ENCODE measurements at places on chromosomes 2 and 18.

DNA sequence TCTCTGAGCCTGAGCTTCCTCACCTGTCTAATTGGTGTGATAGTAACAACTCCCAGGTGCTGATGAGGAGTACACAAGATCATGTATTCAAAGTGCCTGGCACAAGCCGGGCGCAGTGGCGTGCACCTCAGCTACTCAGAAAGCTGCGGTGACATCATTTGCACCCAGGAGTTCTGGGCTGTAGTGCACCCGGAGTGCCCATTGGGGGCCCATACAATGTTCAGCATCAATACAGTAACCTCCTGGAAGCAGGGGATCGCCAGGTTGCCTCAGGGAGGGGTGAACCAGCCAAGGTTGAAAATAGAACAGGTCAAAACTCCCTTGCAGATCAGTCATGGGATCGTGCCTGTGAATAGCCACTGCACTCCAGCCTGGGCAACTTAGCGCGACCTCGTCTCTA lies 11.2 kb upstream of the C1QL2 start:
- no peak for DNase-seq

DNA sequence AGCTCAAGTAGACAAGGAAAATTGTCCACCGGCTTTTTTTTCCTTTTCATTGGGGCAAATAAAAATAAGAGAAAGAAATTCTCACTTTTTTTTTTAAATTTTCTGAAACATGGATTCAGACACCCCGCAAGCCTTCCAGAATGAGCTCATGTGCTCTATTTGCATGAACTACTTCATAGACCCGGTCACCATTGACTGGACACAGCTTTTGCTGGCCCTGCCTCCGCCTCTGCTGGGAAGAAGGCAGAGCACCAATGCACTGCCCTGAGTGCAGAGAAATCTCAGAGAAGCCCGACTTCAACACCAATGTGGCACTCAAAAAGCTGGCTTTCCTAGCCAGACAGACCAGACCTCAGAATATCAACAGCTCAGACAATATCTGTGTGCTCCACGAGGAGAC lies 30.2 kb upstream of the TRIM43B start:
- peak; percentile 11 for DNase-seq

DNA sequence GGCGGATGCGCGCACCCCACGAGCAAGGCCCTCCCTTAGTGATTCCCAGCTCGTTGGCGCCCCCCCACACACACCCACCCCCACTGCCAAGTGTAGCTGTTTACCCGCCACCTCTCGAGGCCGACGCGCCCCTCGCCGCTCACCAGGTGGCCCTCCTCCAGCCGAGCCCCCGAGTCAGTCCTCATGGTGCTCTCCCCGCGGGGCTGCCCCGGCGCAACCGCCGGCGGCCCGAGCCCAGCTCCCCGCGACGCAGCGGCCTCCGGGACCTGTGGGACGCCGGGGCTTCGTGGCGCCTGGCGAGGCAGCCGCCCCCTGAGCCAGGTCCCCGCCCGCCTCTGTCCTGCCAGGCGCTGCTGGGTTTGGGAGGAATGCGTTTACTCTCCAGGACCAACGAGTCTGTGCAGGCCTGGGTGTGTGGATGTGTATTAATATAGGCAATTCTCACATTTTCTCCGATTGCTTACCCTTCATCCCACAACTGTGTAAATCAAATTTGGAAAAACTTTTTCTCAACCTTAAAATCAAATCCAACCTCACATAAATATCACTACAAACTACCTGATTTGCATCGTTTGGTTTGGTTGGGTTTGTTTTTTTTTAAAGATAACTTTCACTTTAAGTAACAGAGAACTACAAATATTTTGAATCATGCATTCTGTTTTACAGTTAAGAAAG lies at the start of gene TMEM237:
Gene TMEM237, minus strand, starts transcription at position 288 of the 675 bp plus-strand sequence. Its CDS starts 103 bp downstream, at position 185.
- DNase-seq, result no peak

- DNase-seq, result no peak
Observed at GRCh38 chr2:178450524-178450773, 526 bp downstream of the PRKRA start.

- no peak for DNase-seq
Observed at GRCh38 chr2:165864296-165864695, 70.2 kb upstream of the GALNT3 start.

DNA sequence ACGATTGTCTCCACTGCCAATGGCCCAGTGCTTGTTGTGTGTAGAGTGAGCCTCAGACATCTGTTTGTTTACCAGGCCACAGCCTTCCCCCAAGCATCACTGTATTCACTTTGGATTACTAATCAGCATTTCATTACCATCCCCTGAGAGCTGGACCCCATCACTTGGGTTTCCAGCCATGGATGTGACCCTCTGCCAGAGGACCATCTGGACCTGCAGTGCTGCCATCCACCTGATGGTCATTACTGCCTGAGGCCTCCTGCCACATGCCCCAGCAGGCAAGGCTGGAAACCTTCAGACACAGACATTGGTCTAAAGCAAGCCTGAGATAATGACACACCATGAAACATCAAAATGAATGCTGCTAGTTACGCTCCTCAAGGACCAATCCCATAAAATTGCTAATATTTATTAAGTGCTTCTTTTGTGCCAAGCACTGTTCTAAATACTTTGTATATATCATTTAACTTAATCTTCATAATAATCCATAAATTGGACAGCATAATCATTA lies 2096.3 kb upstream of the CELF4 start:
- DNase-seq, result no peak

- no peak for DNase-seq
Observed at GRCh38 chr2:38776531-38776930, 1.5 kb upstream of the GEMIN6 start.

DNA sequence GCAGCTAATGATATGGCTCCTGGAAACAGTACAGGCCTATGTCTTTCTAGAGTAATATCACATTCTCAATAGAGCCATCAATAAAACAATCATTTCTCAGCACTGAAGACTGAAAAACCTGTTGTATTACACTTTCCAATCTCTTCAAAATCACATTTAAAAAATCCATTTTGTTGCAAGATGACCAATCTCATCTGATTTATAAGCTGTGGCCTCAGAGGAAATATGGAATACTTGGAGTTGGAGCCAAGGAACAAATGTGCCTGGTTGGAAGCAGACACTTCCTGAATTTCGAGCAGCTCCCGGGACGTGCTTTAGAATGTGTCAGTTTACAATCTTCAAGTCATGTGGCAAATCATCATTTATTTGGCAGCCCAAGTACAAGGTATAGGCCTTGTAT lies 114.5 kb downstream of the ADCYAP1 start:
- DNase-seq, result no peak

All from hematopoietic multipotent progenitor cell treated with erythropoietin and hydrocortisone succinate and interleukin-3 and kit ligand, for 8 days (in vitro differentiated cells).